ENCODE measurements at places on chromosomes 2 and 18.

- DNase-seq: no peak
These were observed 28.4 kb upstream of the ME2 start for GRCh38 chr18:50850307-50851065.

GRCh38 chr2:26875808-26876207, 27.9 kb downstream of the DPYSL5 start:
- DNase-seq: no peak

- DNase-seq: peak; percentile 37
These were observed 327.9 kb downstream of the LPIN1 start for GRCh38 chr2:12074126-12074844.

DNA sequence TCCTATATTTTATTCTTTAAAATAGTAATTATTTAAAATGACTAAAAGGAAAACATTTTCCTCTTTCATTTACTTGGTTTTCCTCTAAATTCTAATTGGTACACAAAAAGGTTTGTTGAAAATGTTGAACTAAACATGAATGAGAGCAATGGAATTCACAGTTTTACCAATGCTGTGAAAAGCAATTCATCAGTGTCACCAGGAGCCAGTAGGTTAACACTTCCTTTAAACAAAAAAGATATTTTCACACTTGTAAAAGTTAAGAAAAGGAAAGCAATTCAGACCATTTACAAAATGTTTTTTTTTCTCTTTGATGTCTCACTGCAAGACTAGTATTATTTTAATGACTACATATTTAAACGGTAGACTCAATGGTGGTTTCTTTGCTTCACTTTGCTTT, 341.6 kb downstream of the RIT2 start:
- DNase-seq: no peak

- DNase-seq: no peak
These were observed 20.3 kb downstream of the CHMP1B start for GRCh38 chr18:11871501-11871900.

GRCh38 chr18:23231340-23232021, 96.2 kb downstream of the CABLES1 start:
- peak; percentile 90 for DNase-seq

- DNase-seq: no peak
These were observed 120.4 kb downstream of the DCDC2C start for GRCh38 chr2:3823748-3824147.

GRCh38 chr2:21676676-21677075, 552.9 kb downstream of the TDRD15 start:
- DNase-seq: no peak

DNA sequence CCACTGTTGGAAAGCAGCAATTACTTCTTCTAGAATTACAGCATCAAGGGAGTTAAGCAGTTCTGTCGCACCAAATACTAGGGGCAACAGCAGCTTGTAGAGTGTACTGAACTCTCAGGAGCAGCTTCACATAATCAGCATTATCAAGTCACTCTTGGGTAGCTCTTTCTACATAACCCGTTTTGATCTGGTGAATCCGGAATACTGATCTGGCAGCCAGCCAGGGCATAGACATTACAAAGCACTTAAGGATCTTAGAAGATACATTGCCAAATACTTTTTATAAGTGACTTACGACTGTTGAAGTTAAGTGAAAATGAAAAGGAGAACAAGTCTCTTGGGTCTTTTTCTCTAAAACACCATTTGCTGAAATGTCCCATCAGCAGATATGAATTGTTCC, 73.2 kb upstream of the NETO1 start:
- DNase-seq: no peak

DNA sequence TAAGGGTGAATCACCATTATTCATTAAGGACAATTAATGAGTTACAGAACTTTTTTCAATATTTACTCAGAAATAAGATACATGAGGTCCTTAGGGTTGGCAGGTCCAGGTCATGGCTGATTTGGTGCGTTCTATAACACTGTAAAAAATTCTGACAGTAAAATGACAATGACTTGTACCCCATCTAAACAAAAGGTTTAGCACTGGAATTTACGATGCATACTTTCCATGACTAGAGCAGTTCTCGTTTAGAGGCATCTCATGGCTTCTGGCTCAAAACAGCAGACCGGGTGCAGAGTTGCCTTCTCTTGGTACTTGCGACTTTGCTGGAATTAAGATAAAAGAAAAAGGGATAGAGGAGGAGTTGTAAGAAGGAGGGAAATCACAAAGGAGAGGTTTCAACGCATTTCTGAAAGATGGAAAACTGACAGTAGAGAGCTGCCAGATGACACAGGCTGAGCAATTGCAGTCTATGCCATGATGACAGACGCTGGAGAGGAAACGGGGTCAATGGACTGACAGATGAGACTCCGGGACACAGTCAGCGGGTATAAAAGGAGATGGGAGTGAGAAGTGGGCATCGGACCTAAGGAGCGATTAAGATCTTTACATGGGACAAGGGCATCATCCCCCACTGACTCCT, 4.1 kb upstream of the CYS1 start:
- no peak for DNase-seq
